ENCODE measurements at places on chromosomes 2 and 18. TPM values are rescaled to one million over a fixed set of nuclear protein-coding genes. Genes with fewer than 3 reads are reported as not detected.

The KLHL14 gene
- not detected for total RNA-seq

The KYNU gene
- total RNA-seq, result not detected

The TMEM37 gene
- total RNA-seq, result not detected

The HOXD4 gene
- not detected for total RNA-seq

All from T-helper 1 cell treated with Interleukin-12 subunit alpha and Interleukin-12 subunit beta and Interleukin-4 antibody, amounts not matched to agents 30 ng/mL and 1 ng/mL, for 36 hours (primary cell).